Stimulated activated CD8-positive, alpha-beta memory T cell treated with anti-CD3 and anti-CD28 coated beads, Interleukin-15, amount 100 ng/mL, for 24 hours (primary cell): ENCODE measurements at places on chromosomes 12 and 14.

- DNase-seq = no peak
These were observed 208.5 kb downstream of the RAD51B start for GRCh38 chr14:68028075-68028474.

- no peak for DNase-seq
These were observed 9.1 kb downstream of the RIMBP2 start for GRCh38 chr12:130706885-130707570.

DNA sequence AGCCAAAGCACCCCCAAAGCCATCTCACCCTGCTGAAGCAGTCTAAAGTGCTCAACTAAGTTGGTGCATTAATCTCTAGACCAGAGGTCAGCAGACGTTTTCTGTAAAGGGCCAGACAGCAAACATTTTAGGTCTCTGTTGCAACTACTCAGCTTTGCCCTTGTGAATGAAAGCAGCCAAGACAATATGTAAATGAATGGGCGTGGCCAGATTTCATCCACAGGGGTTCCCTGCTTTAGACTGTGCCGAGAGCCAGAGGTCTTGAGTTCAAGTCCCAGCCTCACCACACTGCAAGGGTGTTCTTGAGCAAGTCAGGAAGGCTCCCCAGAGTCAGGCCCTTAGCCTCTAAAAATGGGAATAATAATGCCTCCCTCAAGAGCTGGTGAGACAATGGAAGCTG lies 166.2 kb downstream of the CHST11 start:
- DNase-seq = no peak

GRCh38 chr14:84493779-84494178 lies 1036.2 kb upstream of the FLRT2 start:
- no peak for DNase-seq

GRCh38 chr14:61547186-61548069 lies 147.9 kb upstream of the HIF1A start:
- DNase-seq = no peak

DNA sequence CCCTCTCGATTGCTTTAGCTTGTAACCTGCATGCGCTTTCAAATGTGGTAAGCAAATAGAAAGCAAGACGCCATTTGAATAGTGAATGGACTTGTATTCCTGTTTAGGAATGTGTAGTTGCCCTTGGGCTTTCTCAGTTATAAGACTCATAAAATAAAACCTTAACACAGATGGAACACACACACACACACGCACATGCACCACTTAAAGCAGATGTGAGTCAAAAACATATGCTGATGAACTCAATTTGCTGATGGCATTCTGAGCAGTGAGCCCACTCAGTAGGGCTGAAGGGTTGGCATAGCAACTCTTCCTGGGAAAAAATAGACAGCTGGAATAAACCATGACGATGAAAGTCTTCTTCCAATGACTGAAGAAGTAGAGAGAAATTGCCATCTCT lies 360.5 kb downstream of the APAF1 start:
- no peak for DNase-seq

- DNase-seq = no peak
These were observed 11.9 kb downstream of the NAA25 start for GRCh38 chr12:112096667-112097066.

GRCh38 chr12:4649358-4649661 lies 396 bp downstream of the NDUFA9 start:
- DNase-seq = no peak

DNA sequence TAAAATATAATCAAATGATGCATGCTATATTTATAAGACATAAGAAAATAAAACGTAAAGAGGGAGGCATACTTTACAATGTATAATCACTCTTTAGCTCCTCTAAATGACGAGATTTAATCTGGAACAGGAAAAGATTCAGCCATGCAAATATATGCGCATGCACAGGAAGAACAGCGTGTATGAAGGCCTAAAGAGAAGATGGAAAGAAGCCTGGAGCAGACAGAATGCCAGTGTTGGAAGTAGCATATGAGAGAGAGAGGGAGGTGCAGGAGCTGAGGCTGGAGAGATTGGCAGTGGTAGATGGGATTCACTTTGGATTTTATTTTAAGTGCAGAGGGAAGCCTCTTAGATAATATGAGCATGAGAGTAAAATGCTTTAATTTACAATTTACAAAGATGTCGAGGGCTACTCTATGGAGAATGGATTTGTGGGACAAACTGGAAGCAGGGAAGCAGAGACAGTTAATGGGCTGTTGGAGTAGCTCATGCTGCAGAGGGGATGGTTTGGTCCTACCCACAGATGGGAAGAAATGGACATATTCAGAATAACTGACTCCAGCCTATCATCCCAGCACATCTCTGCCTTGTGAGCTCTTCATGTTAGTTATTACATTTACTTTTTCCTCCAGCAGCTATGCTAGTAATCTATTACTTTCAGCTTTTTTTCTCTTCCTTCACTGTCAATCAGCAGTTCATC lies 411.1 kb downstream of the TMTC2 start:
- no peak for DNase-seq

GRCh38 chr12:88142610-88142991 lies 494 bp downstream of the TMTC3 start:
- peak; percentile 4 for DNase-seq

- DNase-seq = no peak
These were observed 204.6 kb downstream of the ETV6 start for GRCh38 chr12:11854011-11854499.

DNA sequence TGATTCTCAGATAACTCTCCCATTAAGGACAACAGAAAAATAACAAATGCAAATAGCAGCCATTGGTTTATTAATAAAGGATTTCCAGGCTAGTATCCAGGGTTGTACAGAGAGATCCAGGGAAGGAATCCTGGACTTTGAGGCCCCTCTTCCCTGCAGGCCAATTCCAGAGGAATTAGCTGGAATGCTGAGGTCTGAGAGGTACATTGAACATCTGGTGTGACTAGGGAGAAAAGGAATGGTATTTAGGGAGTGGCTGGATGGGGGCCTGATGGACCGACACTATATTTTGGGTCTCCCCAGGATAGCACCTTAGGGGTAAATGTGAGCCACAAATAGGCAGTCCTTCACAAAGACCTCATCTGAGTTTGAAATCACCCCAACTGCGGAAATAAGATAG lies 924.5 kb downstream of the AACS start:
- no peak for DNase-seq

- no peak for DNase-seq
These were observed 52.0 kb downstream of the SLC38A6 start for GRCh38 chr14:61033054-61033453.

DNA sequence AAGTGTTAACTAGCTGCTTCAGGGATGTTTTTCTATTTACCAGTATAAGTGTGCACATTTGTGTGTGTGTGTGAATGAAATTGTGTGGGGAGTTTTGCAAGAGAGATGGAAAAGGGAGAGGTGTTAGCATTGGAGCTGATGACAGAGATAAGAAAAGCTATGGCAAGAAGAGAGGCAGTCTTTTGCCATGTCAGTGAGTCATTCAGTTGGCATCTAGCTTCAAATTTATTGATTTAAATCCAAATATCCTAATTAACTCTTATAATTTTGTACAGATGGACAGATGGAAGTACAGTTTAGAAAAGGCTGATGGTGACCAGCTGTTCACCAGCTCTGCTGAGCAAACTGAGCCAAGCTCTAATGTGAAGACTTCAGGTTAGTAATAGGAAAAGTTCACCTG lies 3.3 kb upstream of the BHLHE41 start:
- no peak for DNase-seq

DNA sequence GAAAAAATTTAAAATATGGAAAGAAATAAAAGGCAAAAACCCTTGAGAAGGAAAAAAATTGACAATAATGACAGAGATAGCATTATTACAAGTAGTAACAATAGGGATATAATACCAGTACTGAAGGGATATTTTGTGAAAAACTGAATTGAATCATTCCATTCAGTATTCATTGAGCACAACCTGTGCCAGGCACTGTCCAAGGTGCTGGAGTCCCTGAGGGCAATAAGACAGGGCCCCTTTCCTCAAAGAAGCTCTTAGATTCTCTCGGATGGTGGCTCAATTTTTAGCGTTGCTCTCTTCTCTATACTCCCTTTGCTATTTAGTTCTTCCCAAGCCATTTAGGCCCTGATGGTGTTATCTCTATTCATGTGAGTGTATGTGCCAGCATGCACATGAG lies 34.3 kb upstream of the GAS2L3 start:
- no peak for DNase-seq

DNA sequence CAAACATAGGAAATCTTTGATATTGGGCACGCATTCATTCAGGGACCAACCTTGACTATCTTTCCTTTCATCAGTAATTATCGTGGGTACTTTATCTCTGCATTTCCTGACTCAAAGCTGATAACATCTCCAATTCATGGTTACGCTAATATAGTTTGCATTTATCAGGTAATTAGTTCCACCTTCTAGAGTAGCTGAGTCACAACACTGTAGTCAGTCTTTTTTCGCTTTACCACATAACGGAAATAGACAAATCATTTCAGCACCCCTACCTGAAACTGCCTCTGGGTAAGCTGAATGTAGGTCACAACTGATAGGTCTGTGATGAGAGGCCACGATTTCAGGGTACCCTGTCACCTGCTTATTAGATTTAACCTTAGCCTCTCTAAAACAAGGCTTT lies 36.7 kb upstream of the IL22 start:
- DNase-seq = no peak

DNA sequence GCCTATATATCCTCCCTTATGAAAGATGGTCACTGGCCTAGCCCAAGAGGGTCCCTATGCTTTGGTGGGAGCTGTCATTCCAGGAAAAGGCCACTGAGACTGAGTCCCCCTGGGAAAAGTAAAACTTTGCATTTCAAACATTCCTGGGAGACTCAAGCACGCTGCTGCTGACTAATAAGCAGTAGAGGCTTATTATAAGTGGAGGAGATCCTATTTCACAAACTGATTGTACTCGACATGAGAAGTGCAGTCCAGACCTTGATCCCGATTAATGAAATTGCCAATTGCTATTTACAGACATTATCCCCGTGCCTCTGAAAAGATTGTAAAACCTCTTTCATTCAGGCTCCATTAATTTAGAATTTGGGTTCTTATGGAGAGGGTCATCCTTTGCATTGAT lies 96.6 kb downstream of the EMP1 start:
- no peak for DNase-seq

GRCh38 chr14:94864387-94865195 lies 94.7 kb upstream of the GSC start:
- no peak for DNase-seq

DNA sequence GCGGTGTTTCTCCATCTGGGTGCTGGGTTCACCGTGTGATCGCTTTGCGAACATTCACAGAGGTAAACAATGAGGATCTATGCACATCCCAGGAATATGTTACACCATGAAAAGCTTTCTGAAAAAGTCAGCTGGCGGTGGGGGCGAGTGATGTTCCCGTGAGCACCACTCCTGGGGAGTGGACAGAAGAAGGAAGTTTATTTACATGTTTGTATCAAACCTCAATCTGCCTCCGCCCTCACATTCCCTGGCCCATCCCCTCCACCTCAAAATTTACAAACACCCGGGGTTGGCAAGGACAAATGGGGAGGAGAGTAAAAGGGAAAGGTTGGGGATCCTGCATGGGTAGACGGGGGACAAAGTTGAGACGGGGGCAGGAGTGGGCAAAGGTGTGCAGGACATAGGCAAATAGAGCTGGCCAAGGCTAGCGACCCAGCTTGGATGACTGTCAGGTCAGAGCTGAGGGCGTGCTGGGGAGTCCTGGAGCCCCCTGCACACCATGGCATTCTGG lies 6.9 kb downstream of the TNFRSF1A start:
- DNase-seq = no peak
